NCI-H1436 (cell line): ENCODE measurements at places on chromosomes 2 and 18.

DNA sequence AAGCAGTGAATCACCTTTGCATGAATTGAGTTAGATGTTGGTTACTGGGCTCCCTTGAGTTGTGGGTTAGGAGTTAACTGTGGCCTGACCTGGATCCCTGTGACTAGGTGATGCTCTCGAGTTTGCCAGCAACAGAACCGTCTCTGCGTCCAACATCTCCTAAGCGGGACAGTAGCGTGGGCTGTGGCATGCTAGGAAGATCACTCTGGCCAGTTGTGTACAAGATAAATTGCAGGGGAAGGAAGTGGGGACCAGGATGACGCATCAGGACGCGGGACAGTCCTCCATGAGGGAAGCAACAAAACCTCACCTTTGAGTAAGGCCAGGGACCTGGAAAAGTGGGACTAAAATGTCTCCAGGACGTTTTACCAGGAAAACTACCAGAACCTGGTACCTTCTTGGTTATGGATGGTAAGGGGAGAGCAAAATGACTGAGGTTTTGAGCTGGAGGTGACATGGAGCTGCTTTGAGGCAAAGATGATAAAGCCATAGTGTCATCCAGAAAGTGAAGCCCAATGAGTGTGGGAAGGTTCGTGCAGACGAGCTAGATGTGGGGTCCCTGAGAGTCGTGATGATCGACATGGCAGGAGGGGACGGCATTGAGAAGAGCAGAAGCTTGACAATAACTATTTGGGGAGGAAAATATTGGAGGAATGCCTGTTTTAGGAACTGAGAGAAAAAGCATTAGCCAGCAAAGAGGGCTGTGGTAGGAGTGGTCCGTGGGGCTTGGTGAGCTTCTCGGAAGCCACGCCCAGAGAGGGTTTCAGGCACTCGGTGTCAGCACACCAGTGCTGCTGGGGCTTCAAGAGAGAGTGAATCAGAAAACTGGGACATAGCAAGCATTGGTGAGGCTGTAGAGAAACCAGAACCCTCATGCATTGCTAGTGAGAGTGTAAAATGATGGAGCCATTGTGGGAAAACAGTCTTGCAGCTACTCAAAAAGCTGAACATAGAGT is 95.1 kb downstream of the SMAD7 start:
- DNase-seq, result no peak

DNA sequence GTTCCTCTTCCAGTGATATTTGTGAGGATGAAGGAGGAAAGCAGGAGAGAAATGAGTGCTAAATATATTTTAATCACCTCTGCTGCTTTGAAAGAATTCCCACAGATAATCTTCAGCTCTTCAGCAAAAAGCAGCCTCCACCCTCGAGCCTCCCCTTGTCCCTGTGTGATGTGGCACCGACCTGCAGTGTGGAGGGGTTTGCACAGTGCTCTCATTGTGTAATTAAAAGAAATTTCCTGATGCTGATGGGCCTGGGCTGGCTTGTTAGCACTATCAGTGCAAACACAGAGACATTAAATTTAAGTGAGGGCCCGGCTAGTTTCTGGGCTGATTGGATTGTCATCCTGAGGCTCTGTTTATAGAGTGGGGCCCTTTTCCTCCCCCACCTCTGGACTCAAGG is 53.4 kb downstream of the KIF5C start:
- peak; percentile 71 for DNase-seq

- DNase-seq, result no peak
Measured at GRCh38 chr2:144508172-144508851, 11.6 kb downstream of the ZEB2 start.

DNA sequence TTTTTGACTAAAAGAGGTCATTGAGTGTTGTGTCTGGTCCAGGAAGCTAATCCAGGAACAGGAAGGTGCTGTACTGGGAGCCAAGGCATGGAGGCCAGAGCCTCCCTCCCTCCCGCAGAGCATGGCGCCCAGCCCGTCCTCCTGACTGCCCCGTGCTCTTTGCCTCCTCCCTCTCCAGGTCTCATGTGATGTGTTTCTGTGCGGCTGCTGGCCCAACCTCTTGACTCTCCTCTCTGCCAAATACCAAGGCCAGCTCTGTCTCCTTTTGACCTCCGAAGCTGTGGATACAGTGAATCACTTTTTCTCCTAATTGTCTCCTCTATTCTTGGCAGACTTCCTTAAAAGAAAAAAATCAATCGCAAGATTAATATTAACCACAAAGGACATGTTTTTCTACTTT is 284.1 kb downstream of the PHLPP1 start:
- no peak for DNase-seq

GRCh38 chr18:60189856-60190255 is 182.7 kb downstream of the MC4R start:
- DNase-seq, result no peak

DNA sequence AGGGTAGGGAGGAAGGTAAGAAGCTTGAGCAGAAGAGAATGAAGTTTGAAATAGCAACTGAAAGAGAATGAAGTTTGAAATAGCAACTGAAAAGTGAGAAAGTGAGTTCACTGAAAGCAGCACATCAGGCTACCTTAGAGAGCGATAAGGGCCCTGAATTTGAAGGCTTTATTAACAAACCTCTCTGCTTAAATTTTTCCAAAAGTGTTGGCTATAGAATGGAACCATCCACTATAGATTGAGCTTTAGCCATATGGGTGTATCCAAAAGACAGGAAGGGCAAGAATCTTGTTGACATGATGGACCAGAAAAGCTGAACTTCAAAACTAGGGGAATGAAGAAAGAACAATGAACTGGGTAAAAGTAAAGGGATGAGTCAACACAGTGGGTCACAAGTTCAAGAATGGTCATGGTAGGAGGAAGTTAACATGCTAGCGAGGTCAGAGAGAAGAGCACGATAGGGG is 122.5 kb downstream of the ASXL3 start:
- DNase-seq, result no peak

GRCh38 chr2:119428488-119429224 is 3.0 kb upstream of the TMEM37 start:
- no peak for DNase-seq

GRCh38 chr18:9048808-9049494 is 53.5 kb upstream of the NDUFV2 start:
- no peak for DNase-seq

DNA sequence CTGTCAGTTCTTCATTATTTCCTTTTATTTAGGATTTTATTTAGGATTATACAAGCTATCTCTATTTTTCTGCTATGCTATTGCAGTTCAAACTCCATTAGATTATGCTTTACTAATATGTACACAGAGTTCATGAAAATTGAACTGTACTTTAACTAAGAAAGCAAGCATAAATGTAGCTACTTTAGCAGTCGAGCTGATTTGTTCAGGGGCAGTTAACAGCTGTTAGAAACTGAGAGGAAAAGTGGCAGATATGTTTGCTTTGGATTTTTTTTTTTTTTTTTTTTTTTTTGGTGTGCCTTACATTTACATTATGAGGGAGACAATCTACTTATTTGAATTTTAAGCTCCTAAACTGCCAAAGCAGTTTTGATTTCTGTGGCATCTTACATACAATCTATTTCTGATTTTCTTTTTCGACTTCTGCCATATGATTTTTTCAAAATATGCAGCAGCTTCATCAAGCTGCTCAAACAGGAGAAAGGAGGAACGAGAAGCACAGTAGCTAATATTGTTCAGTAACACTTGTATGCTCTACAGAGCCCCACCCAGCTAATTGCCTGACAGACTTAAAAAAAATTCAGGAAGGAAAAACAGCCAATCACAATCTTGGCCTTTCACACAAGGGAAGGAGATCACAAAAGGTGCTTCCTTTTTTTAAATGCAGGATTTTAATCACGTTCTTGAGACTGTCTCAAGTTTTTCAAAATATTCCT is 233.4 kb upstream of the SIX3 start:
- peak; percentile 77 for DNase-seq

DNA sequence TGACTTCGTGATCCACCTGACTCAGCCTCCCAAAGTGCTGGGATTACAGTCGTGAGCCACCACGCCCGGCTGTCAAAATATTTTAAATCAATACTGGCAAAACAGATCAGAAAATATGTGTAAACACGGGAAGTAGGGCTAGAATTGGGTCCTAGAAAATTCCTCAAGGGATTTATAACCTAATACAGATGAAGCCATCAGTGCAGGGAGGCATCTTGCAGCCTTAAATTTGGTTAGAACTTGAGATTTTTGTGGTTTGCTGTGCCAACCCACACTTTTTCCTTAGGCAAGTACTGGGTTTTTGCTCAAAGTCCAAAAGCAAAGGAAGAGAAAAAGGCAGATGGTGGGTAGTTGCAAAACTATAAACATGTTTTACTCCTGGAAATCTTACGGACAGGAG is 33.7 kb upstream of the NFE2L2 start:
- DNase-seq, result no peak

DNA sequence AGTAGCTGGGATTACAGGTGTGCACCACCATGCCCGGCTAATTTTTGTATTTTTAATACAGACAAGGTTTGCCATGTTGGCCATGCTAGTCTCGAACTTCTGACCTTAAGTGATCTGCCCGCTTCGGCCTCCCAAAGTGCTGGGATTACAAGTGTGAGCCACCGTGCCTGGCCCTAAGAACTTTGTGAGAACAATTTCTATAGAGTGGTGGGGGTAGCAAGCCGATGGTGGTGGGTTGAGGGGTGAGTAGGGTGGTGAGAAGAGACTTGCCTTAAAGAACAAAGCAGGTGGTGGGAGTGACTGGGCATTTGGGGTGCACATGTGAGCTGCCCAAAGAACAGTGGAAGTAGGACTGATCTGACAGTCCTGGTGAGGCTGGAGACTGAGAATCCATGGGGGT is 76.0 kb upstream of the ASB18 start:
- DNase-seq, result no peak
